ENCODE measurements at places on chromosomes 2 and 18.
A peak's percentile ranks its signal among the peaks of the same experiment; 100 is the strongest.

GRCh38 chr2:28750316-28751251 is 1.0 kb upstream of the PPP1CB start:
- peak; percentile 4 for ATAC-seq

DNA sequence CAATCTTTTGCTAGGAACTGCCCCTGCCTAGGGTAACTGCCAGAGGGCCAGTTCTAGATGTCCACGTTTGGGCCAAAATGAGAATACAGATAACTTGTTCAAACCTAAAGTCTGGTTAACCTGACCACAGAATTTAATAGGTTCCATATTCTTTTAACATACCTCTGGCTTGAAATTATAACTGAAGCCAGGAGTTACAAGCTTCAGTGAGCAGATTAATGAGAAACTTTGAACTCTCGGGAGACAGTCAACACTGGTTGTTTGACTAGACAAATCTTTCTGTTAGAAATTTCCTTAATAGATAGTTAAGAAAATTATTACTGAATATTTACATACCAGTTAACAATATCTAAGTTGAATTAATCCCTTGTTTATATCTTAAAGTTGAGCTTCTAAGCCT is 110.0 kb upstream of the KLF7 start:
- ATAC-seq, result no peak

GRCh38 chr18:31424383-31424988 is 23.1 kb upstream of the DSG3 start:
- ATAC-seq, result peak; percentile 68

- ATAC-seq, result no peak
Observed at GRCh38 chr18:79874553-79875530, 76.6 kb downstream of the SLC66A2 start.

DNA sequence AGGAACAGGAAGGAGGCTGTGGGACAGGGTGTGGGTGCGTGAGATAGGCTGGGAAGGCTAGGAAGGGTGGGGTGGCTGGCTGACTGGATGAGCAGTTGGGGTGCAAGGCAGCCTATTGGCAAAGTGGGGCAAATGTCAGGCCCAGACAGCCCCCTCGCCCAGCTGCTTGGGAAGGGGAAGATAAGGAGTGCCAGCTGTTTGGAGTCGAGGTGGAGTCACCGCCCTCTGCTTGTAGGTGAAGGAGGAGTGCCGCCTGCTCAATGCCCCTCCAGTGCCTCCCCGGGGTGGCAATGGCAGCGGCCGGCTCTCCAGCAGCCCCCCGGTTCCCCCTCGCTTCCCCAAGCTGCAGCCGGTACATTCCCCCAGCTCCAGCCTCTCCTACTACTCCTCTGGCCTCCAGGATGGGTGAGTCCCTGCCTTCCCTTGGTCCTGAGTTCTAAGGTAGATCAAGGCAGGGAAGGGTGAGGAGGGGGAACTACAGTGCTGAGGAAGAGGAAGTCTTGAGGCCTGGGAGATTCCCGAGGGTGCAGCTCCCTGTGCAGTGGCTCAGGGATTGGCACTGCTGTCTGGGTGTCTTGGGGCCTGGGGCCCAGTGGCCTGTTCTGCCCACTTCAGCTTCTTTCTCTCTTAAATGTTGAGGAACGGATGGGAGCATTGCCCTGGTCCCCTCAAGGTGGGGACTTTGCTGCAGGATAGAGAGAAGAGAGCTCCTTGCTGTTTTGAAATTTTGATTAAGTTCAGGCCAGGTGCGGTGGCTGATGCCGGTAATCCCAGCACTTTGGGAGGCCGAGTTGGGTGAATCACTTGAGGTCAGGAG is 13.3 kb downstream of the GAREM2 start:
- ATAC-seq, result no peak

GRCh38 chr18:47296462-47296861 is 45.0 kb upstream of the SKOR2 start:
- no peak for ATAC-seq

GRCh38 chr2:212905640-212906201 is 245.7 kb downstream of the IKZF2 start:
- no peak for ATAC-seq

- ATAC-seq, result no peak
Observed at GRCh38 chr2:172919732-172920131, 155.9 kb upstream of the MAP3K20 start.

DNA sequence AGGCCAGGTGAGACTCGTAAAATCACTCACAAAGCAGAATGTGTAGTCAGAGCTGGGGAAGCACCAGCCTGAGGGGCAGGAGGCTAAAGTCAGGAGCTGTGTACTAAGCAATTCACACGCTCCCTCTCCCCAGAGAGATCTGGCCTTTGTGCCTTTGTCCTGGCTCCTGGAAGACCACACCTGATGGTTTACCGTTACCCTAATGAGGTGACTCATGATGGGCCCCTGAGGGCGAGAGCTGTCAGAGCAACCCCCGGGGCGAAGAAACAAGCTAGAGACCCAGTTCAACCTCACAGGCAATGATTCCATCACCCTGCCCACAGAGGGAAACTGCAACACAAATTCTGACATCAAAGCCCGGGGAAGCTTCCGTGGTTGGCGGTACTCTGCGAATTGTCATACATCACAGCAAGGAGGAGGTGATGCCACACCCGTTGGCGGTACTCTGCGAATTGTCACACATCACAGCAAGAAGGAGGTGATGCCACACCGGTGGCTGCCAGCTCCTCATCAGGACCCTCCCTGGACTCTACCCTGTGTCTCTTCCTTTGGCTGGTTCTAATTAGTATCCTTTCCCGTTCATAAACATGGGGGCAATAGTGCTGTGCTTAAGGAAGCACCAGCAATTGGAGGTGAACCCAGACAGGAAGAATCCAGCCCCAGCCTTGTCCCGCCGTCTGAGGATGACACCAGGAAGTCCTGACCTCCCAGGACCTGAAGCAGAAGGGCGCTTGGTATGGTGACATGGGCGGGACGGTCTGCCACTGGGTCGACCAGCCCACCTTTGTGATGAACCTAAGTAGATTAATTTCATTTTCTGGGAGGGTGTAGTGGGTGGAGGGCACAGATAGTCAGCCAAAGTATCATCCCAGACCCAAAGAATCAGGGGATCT is 30.5 kb downstream of the B3GNT7 start:
- no peak for ATAC-seq

DNA sequence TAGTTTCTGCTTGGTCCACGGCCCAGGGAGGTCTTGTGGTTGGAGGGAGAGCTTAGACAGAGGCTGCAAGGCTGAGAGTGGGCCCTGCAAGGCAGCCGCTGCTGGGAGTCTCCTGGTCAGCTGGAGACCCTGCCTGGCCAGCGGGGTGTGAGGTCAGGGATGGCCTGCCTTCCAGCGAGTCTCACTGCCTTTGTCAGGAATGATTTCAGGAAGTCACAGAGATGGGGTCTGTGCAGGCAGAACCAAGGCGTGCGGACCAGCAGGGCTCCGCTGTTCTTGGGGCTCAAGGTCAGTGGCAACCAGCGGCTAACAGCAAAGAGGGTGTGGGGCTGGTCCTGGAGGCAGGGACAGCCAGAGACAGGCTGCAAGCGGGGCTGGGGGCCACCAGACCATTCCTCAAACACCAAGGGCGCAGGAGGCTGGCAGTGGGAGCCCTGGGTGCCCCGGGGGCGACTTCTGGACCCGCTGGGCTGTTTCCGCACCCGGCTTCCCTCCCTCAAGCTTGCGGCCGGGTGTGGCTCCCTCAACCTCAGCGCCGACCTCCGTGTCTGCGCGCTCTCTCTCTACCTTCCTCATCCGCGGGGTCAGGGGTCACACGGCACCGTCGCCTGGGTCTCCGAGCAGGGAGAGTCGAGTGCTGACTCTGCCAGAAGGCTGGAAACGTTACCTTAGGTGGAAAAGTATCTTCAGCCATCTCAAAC is 124.5 kb upstream of the CTDP1 start:
- ATAC-seq, result no peak

- ATAC-seq, result peak; percentile 83
Observed at GRCh38 chr2:201363857-201364560, 6.9 kb upstream of the FLACC1 start.

- no peak for ATAC-seq
Observed at GRCh38 chr2:150088538-150088937, 398.9 kb downstream of the RND3 start.

DNA sequence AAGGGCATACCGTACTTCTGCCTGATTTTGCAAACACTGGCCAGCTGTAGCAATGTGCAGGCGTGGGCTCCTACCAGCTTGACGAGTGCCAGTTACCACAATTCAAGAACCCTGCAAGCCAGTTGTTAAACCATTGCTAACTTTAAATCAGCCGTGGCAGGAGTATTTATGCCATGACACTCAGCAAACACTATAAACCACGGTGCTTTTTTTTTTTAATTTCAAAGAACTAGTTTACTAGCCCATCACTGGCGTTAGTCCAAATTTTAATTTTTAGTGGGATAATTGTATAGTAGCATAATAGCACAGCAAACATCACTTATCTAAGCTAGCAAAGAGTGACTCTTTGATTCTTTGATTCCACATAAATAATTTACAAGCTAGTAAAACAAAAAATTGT is 111.1 kb downstream of the COL4A4 start:
- ATAC-seq, result no peak

DNA sequence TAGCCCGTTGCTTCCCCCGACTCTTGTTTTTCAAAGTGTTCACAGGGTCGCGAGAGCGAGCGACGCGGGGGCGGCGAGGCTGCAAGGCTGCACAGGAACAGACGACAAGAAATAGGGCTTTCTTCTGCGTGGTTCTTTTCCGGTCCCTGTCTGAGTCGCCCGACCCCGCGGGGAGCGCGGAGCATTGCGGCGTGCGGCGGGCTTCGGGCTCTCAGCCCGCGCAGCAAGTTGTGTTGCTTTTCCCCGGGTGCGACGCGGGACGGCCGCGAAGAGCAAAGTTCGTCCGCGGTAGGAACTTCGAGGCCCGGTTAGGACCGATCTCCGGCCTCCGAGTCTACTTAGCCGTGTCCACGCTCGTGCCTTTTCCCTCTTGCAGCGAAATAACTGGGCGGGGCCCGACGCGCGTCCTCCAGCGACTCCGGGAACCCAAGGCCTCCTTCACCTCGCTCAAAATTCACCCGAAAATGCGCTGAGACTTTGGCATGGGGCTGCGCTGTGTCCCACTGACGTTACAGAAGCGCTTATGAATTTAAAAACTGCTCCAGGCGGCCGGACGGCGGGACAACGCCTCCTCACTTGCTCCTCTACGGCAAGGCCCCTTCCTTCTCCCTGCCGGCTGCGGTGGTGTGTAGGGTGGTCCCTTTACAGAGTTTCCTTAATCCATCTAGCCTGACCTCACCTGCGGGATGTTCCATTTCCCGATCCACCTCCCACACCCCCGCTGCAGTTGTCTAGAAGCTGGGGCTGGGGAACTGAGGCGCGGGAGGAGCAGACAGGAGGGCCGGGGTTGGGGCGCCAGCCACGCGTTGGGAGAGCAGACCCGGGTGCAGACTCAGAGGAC is 1.5 kb upstream of the BCL2L11 start:
- ATAC-seq, result no peak

GRCh38 chr2:73307720-73308119 is 14.4 kb upstream of the EGR4 start:
- no peak for ATAC-seq

- ATAC-seq, result peak; percentile 24
Observed at GRCh38 chr2:158837645-158838044, 42.5 kb downstream of the DAPL1 start.

- ATAC-seq, result no peak
Observed at GRCh38 chr2:121187351-121187981, 97.5 kb downstream of the TFCP2L1 start.

DNA sequence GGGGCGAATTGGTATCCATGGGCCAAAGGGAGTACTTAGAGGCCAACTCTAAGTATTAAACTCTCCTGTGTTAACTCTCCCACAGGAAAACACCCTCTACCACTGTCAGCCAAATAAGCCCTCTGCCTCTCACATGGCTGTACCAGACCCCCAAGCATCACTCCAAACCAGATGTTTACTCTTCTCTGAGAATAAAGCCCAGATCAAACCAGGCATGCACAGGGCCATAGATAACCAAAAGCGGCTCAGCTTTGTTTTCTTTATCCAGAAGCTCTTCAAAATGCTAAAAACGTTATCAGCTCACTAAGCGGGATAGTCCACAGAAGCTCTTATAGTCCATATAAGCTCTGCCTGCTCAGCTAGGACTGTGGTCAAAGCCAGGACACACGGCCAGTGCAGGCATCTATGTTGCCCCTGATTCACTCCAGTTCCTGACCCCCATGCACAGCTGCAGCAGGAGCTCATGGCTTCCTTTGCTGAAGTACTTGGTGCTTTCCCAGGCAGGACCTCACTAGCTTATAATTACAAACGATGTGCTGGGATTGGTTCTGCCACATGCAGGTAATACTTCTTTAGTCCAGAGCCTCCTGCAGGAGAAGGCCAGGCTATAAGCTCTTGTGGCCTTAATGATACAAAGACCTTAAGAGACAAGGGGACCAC is 21.0 kb upstream of the SEMA4C start:
- no peak for ATAC-seq

GRCh38 chr18:32998285-32998684 is 225.5 kb upstream of the KLHL14 start:
- no peak for ATAC-seq

DNA sequence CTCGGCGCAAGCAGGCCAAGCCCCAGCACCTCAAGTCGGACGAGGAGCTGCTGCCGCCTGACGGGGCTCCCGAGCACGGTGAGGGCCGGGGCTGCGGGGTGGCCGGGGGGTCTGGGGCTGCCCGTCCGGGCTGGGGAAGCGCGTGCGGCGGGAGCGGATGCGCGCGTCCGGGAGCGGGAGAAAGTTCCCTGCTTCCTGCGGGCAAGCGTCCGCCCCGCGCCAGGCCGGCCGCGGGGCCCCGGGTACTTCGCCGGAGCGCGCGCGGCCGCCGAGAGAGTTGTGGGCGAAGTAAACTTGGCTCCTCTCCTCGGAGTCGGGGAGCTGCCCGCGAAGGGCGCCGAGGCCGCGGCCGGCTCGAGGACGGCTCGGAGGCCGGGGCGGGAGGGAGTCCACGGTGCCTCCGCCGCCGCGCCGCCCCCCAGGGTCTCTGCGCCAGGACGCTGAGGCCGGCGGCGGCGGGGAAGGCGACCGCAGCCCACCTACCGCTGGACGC is 707 bp downstream of the SALL3 start:
- no peak for ATAC-seq

DNA sequence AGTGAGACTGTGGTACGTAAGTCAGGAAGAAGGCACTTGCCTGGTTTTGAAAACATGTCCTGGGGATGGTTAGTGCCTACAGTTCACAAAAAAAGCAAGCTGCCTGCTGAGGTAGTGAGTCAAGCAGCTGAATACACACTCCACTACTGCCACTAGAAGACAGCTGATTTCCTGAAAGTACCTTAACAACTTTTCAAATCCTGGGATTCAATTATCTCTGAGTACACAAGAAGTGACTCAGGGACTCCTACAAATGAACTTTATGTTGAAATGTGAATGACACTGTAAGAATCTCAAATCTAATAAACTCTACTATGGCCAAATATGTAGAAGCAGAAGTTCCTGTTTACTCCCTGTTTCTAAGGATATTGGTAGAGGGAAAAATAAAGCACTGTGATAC is 58.0 kb upstream of the ARL5A start:
- no peak for ATAC-seq

DNA sequence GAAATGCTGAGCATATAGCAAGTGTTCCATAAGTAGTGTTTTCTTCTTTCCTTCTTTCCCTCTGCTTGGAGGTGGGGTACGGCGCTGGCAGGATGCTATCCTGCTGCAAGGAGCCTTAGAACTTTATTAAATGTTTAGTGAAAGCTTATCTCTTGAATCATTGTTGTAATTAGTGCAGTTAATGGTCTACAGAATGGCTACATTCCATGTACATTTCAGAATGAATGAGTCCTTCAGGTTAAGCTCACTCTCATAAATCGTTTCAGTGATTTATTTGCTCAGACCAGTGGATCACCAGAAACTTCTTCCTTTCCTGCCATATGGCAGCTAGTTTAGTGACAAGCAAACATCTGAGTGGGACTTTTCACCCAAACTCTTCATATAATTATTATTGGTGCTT is 3.3 kb upstream of the YWHAQ start:
- ATAC-seq, result no peak

All from SK-N-SH treated with all-trans-retinoic acid at 6 μM for 48 hours (cell line).